ENCODE measurements at places on chromosomes 5 and 9.

- no peak for DNase-seq
These were observed 1995.6 kb upstream of the CDH6 start for GRCh38 chr5:29197631-29198454.

DNA sequence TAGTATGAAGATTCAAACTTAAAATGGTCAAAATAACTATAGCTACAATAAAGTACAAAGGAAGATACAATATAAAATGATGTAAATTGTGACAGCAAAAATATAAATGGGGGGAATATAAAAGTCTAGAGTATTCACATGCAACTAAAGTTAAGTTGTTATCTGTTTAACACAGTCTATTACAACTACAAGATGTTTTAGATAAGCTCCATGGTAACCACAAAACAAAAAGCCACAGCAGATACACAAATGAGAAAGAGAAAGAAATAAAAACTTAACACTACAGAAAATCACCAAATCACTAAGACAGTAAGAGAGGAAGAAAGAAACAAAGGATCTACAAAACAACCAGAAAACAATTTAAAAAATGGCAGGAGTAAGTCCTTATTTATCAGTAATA, 17.0 kb upstream of the SH3TC2 start:
- DNase-seq: no peak

DNA sequence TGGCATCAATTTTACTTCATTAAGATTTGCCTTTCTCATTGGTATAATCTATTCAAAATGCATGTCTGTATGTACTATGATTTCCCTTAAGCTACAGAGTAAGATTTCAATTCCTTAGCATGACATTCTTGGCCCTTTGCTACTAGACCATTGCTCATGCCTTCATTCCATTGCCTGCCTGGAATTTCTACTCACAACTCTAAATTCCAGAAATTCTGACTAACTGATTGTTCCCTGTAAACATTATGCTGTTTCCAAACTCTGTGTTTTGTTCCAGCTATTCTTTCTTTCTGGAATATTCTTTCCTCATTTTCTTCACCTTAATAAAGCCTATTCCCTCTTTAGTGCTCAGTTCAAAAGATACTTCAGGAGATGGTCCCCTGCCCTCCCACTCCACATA, 568.8 kb upstream of the SEMA6A start:
- DNase-seq: no peak

DNA sequence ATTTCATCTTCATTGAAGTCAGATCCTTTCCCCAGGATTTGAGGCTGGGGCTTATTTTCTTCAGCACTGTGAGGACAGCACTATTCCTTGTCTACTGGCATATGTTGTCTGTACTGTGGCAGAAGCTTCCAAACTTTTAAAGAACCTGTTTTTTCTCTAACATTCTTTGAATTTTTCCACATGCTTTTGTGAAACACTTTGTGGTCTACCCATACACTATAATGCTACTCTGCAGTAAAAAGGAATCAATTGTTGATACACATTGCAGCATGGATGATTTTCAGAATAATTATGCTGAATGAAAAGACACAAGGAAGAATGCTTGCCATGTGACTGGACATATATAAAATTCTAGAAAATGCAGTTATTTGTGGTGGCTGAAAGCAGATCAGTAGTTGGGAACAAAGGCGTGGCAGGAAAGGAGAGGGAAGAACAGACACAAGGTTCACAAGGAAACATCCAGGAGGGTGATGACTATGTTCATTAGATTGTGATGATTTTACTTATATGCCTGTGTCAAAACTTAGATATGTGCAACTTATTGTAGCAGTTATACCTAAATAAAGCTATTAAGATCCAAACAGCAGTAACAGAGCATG, 96.8 kb downstream of the WNK2 start:
- DNase-seq: no peak

DNA sequence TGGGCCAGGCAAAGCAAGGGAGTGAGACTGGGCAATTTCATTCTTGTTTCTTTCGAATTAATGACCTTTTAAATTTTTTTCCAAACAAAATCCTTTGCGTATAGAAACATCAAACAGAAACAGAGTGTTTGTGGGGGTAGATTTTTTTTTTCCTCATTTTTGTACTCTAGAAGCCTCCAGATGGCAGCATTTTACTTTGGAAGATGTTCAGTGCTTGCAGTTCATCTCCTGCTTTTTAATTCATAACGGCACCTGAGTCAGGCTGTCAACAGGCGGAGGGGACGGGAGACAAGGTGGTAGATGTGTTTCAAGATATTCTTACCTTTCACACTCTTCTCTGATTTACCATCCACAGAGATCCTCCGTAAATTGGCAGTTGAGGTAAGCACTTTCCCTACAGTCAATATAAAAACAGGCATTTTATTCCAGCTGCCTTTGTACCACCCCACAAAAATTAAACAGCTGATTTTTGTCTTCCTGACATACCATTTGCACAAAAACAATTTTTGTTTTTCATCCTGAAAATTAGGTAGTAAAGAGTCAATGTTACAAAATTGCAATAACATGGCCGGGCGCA, 99.5 kb upstream of the FBXL17 start:
- DNase-seq: no peak

GRCh38 chr9:96217294-96217707, 84.7 kb downstream of the HSD17B3 start:
- no peak for DNase-seq

DNA sequence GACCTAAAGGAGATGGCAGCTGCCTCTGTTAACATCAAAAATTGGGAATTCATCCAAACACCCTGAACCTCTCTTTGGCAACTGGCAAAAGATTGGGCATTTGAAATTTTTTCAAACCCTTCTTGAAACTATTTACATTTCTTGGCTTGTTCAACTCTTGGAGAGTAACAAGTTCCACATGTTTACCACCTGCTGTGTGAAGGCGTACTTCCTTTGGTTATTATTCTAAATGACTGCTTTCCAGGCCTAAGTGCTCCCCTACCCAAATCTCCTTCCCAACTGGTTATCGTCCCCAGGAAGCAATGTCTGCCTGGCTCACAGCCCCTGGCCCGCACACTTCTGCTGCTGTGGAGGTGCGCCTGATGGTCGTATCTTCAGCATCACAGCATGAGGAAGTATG, 422.7 kb downstream of the DMAC1 start:
- no peak for DNase-seq
